ENCODE measurements at places on chromosomes 6 and 20.

DNA sequence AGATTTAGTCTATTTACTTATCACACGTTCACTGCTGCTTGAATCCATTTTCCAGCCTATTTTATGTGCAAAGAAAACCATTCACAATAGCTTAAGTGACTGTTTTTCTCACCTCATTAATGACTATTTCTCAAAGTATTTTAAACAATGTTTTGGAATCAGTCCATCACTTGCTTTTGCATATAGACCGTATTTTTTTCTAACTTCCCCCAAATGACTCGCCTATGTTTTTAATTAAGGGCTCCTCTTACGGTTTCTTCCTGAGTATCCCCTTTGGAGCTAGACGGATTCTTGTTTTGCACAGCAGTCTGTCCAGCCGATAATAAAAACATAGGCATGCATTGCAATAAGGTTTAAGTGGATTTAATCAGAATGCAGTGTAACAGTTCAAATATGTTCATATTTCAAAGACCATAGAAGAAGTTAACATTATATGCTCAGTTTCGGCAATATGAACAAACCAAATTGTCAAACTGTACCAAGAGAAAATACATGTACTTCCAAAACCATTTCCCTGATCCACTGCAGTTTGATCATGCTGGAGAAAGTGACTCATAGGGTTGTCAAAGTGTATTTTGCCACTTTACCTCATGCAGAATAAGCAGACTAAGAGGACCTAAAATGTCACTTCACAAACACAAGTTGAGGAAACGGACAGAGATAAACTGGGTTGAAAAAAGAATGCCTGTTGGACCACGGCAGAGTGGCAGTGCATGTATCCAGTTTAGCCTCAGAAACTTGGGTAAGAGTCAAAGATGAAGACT is 66.4 kb downstream of the HMGN3 start:
- DNase-seq, result peak; percentile 74

DNA sequence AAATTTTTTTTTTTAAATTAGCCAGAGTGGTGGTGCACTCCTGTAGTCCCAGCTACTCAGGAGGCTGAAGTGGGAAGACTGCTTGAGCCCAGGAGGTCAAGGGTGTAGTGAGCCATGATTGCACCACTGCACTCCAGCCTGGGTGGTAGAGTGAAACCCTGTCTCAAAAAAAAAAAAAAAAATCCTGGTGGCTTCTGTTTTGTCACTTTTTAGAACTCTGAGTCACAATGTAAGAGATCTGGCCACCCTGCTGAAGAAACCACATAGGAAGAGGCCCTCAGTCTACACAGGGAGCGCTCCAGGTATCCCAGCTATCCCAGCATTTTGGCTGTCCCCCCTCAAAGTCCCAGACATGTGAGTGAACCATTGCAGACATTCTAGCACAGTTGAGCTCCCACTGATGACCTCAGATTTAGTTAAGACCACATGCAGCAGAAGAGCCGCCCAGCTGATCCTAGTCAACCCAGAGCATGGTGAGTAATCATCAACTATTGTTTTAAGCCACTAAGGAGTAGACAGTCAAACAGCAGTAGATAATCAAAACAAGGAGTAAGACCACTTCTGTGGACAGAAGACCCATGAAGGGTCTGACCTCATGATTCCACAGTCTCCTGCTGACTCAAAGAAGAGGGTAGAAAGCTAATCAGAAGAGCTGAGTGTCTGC is 12.7 kb upstream of the ARFGEF2 start:
- DNase-seq, result no peak

- DNase-seq, result peak; percentile 40
These were observed 4.6 kb upstream of the REV3L start for GRCh38 chr6:111487661-111488060.

DNA sequence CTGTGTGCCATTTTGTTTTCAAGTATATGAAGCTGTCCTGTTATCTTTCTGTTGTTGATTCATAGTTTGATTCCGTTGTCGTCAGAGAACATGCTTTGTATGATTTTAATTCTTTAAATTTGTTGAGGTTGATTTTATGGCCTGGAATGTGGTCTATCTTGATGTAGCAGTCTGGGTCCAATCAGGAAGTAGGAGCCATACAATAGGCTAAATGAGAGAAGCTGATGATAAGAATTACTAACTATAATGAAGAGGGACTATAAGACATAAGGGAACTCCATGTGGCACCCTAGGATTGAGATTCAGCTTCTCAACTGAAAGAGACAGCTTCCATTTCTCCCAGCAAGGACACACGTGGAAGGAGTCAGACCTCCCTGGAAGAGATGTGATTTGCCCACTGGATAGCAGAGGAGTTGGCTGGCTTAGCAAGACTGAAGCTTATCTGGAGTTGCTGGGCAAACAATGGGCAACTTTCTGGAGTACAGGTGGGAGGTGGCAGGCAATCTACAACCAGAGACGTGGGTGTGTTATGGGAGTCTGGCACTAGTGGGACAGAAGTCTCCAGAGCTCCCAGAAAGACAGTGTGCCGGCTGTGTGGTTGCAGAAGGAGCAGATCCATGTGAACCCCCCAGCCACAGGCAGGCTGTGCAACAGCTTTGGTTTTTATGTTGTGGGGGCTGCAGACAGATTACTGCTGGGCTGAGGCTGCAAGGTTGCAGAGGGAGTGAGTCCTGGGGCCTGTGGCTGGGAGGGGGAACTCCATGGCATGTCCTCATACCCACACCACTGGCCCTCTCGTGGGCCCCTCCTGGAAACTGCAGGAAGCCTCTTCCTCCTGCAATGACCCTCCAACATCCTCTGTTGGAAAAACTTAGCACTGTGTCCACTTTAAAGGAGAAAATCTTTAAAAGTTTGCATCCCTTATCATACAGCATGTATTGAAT is 7.1 kb downstream of the ZNF831 start:
- no peak for DNase-seq

Measured in astrocyte of the hippocampus (primary cell).